ENCODE measurements at places on chromosomes 13 and 19. TPM values are rescaled to one million over a fixed set of nuclear protein-coding genes. Genes with fewer than 3 reads are reported as not detected.

- no peak for DNase-seq
- H3K27ac ChIP-seq, result no peak overlapping the region
- no peaks in the 10 kb centered on the region for H3K4me1 ChIP-seq
- no peaks in the 10 kb centered on the region for H3K27me3 ChIP-seq
- no peaks in the 10 kb centered on the region for H3K36me3 ChIP-seq
These were observed 11.2 kb upstream of the MYO16 start for GRCh38 chr13:108618233-108618632.

GRCh38 chr13:37944869-37945442 is 75.4 kb upstream of the TRPC4 start:
- no peak for DNase-seq
- H3K36me3 ChIP-seq, result no peaks in the 10 kb centered on the region
- H3K27me3 ChIP-seq, result no peaks in the 10 kb centered on the region
- no peak overlapping the region for H3K27ac ChIP-seq
- no peaks in the 10 kb centered on the region for H3K4me1 ChIP-seq

- no peak overlapping the region for H3K27ac ChIP-seq
- no peak overlapping the region for H3K4me3 ChIP-seq
- no peaks in the 10 kb centered on the region for H3K27me3 ChIP-seq
- H3K36me3 ChIP-seq, result no peaks in the 10 kb centered on the region
- H3K4me1 ChIP-seq, result no peaks in the 10 kb centered on the region
These were observed 7.3 kb upstream of the MEDAG start for GRCh38 chr13:30898678-30899241.

Gene TPTE2
- total RNA-seq, result 0.14 TPM

Gene IGSF23
- total RNA-seq, result not detected
